ENCODE measurements at places on chromosomes 7 and 10. TPM values are rescaled to one million over a fixed set of nuclear protein-coding genes. Genes with fewer than 3 reads are reported as not detected.

DNA sequence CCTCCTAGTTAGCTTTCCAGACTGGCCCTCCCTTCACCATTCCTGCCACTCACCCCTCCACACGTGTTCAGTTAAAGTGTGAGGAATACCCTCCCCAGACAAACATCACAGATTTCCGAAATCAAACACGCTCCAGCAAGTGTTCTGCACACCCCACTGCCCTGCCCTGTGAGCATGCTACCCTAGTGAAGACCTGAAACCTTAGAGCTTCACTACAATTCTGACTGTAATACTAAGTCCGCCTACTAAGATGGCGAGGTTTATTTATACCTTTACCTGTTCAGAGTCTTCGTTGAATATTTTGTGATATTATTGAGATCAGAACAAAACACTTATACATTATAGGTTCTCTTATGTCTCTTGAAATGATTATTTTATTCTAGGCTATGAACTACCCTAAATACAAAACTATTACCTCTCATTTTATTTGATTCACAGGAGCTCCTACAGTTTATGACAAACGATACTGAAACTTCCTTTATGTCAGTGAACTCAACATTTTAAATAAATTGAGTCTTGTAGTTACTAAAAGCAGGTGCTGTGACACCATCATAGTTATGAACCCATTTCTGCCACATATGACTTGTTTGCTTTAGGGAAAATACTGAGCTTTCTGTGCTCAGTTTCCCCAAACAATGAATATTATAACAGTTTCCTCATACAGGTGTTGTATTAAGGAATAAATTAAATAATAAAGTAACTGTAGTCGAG, 8.6 kb downstream of the SCIN start:
- DNase-seq, result no peak

DNA sequence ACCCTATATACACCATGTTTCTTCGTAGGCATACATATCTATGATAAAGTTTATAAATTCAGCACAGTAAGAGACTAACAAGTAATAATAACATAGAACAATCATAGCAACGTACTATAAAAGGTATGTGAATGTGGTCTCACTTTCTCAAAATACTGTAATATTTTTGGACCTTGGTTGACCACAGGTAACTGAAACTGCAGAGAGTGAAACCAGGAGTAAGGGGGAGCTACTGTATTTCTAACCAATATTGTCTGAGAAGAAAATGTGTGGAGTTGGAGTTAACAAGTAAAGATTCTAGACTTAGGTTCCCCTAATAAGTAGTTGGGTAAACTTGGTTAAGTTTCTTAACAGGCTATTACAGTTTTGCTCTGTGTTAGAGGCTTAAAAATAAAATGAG, 72.1 kb downstream of the GNAI1 start:
- no peak for DNase-seq

GRCh38 chr7:113374955-113375354, 256.6 kb upstream of the SMIM30 start:
- DNase-seq, result no peak

DNA sequence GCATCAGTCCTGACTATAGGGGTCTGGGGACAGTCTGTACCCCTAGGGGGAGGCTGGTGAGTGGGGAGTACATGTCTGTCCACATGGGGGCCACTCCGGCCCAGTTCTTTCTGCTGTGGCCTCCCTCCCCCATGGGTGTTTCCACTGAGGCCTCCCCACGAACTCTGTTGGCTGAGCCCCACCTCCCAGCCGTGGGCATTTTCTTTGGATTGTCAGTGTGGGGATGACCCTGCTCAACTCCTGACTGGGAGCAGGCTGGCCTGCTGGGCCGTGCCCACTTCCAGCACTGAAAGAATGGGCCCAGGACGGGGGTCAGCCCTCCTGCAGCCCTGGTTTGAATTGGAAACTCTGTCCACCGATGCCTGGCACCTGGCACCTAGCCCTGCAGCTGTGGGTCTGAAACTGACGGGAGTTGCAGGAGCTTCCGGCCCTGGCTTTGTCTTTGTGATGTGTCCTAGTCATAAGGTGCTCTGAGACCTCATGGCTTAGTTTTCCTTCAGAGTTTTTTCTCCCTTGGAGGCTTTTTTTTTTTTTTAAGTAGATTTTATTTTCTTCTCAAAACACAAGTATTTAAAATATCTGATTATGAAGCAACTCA, 46.5 kb downstream of the LHPP start:
- no peak for DNase-seq

PVRIG gene
- total RNA-seq, result 1.2 TPM

PRLHR gene
- not detected for total RNA-seq

Data from breast epithelium (tissue), 4 donors.